ENCODE measurements at places on chromosomes 5 and 9.

DNA sequence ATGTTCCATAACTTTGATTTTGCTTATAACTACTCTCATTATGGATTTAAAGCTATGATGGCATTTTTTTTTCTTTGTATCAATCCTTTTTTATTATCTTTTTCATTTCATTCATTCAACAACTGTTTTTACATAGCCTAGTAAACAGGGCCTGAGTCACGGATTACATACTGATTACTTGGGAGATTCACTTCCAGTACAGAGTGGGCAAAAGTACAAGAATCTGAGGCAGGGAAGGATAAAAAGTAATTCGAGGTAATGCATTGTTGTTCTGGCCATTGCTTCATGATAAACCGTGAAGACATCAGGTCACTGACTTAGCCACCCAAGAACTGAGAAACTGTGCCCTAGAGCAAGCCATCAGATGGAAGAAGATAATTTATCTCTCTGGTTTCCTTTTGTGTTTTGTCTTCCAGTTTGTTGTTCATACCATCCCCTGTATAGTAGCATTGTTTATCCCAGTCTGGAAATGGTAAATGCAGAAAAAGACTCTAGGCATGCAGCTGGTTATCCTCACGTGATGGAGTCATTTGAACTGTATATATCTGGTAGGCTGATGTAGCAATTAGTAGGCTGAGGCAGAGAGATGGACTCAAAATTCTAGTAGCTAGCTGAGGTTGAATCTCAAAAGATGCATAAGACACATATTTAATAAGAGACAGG lies 145.6 kb downstream of the CNTLN start:
- no peak for DNase-seq

GRCh38 chr9:125296843-125297372 lies 35.3 kb downstream of the GAPVD1 start:
- no peak for DNase-seq

- no peak for DNase-seq
These were observed 344.6 kb downstream of the GLIS3 start for GRCh38 chr9:3955305-3955687.

DNA sequence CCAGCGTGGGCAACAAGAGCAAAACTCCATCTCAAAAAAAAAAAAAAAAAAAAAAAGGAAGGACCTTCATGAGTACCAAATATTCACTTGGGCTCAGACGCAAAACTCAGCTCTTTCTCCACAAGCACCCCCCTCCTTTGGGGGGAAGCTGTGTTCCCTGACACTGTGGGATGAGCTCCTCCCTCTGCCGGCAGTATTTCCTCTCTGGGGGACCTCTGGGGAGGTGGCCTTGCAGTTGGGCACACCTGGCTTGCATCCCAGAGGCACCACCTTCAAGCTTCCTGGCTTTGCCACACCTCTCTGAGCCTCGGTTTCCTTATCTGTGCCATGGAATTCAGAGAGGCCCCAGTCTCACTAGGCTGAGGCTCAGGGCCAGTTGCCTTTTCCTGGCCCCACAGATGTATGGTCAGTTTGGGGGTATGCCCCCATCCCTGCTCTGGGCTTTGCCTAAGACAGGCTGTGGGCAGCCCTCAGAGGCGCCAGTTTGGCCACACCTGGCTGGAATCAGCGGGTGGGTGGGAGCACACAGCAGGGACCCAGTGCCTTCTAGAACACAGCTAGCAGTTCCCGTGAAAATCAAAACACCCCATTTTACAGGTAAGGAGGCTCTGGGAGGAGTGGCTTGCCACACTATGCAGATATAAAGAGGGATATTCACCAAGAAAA lies 157.5 kb upstream of the IER5L start:
- no peak for DNase-seq

GRCh38 chr9:112081918-112082729 lies 93.0 kb downstream of the SUSD1 start:
- no peak for DNase-seq

DNA sequence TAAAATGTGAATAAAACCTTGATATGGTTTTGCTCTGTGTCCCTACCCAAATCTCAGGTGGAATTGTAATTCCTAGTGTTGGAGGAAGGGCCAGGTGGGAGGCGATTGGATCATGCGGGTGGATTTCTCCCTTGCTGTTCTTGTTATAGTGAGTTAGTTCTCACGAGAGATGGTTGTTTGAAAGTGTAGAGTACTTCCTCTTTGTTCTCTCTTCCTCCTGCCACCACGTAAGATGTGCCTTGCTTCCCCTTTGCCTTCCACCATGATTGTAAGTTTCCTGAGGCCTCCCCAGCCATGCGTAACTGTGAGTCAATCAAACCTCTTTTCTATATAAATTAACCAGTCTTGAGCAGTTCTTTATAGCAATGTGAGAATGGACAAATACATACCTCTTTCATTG lies 34.9 kb downstream of the TARS1 start:
- no peak for DNase-seq

- DNase-seq, result no peak
These were observed 77.0 kb downstream of the GALNT10 start for GRCh38 chr5:154267516-154267915.

GRCh38 chr9:543478-543877 lies 298.0 kb upstream of the DMRT1 start:
- no peak for DNase-seq

- DNase-seq, result no peak
These were observed 213.2 kb upstream of the EDIL3 start for GRCh38 chr5:84597904-84598303.

- DNase-seq, result no peak
These were observed 107.7 kb upstream of the DAB2 start for GRCh38 chr5:39532511-39532910.

DNA sequence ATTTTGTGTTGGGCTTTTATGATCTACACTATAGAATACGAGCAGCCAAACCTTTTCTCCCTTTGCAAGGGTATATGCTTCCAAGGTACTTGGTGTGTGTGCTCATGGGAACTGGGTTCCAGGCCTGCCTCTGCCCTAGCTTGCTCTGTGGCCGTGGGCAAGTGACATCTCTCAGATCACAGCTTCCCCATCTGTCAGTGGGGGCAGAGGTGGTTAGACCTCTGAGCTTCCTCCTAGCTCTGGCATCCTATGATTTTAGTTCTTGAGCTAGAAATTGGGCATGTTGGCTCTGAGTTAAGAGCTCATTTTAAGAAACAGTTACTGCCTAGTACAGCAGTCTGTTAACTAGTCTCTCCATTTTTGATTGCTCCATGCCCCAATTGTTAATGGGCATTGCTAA lies 12.5 kb upstream of the CCNJL start:
- DNase-seq, result no peak

DNA sequence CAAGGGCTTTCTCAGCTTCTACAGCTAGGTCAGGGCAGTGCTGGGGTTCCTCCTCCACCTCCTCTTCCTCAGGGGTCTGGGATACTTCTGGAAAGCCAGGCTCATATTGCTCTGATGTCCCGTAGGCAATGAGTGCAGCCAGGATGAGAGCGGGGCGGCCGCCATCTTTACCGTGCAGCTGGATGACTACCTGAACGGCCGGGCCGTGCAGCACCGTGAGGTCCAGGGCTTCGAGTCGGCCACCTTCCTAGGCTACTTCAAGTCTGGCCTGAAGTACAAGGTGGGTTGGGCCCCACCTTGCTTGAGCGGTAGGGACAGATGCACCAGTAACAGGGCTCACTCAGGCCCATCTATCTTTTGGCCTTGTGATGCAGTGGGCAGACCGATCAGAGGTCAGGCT lies 34.8 kb downstream of the GSN start:
- no peak for DNase-seq

DNA sequence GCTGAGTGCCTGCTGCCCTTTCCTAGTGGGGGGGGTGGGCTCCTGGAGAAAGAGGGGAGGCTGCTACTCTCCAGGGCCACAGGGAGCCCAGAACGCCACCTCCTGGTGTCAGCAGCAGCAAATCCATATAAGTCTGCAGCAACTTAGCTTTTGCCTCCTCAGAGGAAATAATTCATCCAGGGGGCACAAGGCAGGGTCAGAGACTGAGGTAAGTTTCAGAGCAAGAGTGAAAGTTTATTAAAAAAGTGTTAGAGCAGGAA lies 4.0 kb upstream of the CLPTM1L start:
- DNase-seq, result no peak

DNA sequence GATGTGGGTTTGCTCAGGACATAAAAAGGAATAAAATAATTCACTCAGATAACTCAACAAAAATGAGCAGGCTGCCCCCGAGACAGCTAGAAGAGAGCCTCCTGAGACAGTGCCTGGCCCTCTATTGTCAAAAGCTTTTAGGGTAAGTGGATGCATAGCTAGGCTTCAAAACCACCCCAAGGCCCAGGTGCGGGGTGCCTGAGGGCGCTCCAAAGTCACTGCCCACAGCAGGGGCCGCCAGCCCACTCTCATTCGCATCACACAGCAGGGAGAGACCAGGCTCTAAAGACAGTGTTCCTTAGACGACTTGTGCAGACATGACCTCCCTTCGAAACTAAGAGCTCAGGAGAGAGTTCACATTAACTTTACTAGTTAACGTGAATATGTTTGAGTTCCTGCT lies 271.5 kb downstream of the FSTL4 start:
- DNase-seq, result no peak

GRCh38 chr9:1927546-1927945 lies 87.6 kb upstream of the SMARCA2 start:
- no peak for DNase-seq
